IPS-NIHi11 (cell line): ENCODE measurements at places on chromosomes 16 and 17.

- DNase-seq, result no peak
Observed at GRCh38 chr17:74647871-74648672, 24.5 kb upstream of the CD300E start.

- no peak for DNase-seq
Observed at GRCh38 chr17:39820541-39820940, 43.6 kb downstream of the IKZF3 start.

GRCh38 chr16:23476289-23476688, 23.3 kb upstream of the COG7 start:
- DNase-seq, result no peak

- DNase-seq, result no peak
Observed at GRCh38 chr17:15438491-15439105, 28.8 kb downstream of the CDRT4 start.

DNA sequence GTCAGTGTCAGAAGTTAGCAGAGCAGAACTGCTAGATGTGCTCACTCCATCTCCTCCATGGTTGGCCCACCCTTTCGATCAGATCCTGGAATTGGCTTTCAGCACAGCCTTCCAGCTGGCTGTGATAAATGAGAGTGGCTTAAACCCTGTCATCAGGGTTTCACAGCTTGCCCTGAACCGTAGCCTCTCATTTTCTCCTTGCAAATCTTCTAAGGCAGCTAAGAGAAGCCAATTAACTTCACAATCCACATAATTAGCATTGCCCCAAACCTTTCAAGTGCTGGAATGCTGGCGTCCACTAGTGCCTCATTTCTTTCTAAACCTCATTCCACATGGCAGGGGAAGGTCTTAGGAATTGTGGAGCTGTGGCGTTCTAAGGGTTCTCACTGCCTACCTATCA, 21.7 kb downstream of the MILR1 start:
- no peak for DNase-seq

DNA sequence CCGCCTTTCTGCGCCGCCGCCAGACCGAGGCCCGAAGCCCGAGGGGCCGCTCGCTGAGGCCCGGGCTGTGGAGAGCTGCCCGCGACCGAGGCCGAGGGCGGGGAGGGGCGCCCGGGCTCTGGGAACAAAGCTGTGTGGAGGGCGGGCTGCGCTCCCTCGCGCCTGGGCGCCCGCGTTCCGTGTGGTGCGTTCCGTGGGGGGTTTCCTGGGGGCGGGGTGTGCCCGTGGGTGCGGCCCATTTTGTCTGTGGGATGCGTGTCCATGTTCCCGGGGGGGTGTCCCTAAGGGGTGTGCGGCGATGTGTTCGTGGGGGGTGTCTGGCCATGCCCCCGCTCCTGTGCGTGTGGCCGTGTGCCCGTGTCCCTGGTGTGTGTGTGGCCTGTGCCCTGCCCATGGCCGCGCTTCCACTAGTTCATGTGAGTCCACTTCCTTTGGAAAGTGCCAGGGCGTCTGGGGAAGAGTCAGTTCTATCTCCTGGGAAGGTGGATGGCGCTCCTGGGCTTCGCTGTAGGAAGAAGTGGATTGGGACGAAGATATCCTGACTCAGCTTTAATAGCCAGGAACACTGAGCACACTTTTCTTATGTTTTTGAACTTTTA, 520 bp downstream of the JPT2 start:
- no peak for DNase-seq

DNA sequence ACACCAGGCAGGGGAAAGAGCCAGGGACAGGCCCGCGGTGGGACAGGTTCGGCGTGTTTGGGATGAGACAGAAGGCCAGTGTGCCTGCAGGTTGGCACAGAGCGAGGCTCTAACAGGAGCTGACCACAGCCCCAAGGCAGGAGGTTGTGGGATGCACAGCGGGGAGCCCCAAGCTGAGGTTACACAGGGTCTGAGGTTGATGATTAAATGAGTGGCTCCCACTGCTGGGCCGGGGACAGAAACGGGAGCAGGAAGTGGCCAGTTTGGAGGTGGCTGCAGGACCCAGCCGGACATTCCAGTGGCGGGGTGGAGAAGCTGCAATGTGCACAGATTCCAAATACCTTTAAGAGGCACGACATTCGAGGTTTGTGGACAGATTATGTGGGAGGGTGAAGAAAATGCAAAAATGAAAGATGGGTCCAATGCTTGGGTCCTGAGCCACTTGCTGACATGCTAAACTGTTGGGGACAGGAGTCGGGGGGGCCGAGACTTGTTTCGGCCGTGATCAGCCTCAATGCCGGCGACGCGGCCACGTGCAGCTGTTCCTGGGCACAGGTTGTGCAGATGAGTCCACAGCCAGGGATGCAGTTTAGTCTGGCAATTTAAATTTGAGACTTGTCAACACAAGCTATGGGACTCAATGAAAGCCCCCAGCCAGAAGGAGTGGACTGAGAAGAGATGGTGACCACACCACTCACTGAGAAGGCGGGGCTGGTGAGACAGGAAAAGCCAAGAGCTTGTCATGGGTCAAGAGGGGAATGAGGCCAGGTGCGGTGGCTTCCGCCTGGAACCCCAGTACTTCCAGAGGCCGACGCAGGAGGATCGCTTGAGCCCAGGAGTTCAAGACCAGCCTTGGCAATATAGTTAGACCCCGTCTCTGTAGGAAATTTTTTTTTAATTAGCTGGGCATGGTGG, 8.7 kb downstream of the ENPP7 start:
- no peak for DNase-seq

DNA sequence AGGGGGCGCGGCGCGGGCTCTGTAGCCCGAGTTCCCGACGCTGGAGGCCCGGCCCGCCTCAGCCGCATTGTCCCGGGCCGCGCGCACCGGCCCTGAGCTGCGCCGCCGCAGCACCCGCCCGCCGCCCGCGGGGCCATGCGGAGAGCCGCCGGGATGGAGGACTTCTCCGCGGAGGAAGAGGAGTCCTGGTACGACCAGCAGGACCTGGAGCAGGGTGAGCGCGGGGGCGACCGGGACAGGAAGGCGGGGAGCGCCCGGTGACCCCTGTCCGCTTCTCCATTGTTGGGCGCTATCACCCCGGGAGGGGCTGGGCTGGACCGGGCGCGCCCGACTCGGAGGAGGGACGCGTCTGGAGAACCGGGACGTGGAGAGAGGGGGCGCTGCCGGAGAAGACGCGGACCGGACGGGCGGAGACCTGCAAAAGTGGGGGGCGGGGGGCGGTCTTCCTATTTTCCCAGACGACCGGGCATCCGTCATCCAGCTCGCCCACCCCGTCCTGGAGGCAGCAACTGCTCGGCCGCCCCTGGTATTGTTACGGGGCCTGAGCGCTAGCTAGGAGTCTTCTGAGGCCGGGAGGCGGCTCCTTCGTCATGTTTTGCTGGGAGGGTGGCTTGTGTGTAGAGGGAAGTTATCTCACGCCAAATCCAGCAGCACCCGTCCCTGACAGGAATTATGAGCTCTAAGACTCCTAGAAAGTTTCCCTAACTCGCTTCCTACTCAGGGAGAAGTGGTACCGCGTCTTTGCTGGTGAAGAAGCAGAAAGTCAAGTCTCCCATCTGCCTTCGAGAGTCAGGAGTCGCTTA, 678 bp downstream of the CDR2L start:
- peak; percentile 74 for DNase-seq

DNA sequence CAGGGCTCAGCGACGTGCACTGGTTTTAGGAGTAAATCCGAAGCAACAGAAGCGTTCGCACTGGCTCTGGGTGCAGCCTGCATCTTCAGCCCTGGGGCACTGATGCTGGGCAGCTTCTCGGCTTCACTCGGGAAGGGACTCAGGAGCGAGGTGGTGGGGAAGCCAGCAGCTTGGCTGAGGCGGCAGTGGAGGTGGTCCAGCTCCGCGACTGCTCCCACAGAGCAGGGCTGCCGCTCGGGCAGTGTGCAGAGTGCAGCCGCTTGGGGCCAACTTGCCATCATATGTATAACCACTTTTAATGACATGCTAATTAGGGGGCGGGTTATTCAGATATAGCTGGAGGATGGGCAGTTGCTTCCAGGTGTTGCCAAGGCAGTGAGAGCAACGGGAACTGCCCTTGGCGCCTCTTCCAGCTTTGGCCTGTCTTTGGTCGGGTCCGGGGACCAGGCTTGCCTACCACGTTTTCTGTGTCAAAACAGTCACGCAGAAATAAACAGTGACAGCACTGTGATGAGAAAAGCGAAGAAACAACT, 26.7 kb downstream of the METRNL start:
- DNase-seq, result no peak

DNA sequence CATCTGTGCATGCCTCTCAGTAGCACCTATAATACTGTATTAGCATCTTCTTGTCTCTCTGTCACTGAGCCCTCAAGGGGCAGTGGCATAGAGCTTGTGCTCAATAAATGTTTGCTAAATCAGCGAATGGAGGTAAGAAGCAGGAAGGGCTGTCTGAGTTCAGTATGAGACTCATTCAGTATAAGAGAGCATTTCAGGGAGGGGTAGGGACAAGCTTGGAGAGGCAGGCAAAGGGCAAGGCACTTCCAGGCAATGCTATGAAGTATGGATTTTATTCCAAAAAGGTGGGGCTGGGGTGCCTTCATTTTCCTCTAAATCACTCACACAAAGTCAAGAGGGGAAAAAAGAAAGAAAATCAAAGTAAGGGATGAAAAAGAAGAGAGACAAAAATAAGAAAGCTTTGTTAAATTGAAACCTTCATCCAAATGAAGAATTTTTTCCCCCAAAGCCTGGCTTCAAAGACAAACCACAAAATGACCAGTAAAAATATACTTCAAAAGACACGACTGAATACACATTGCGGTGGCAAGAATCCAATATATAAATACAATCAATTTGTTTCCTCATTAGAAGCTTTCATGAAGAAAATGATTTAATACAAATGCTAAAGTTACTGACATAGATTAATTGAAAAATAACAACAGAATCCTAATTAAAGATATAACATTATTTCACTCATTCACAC, 51.2 kb downstream of the SKAP1 start:
- DNase-seq, result no peak

GRCh38 chr17:58818654-58819053, 63.0 kb downstream of the PPM1E start:
- no peak for DNase-seq

- no peak for DNase-seq
Observed at GRCh38 chr16:83891742-83892141, 7.2 kb upstream of the MLYCD start.

GRCh38 chr16:2238838-2239675, 2.8 kb downstream of the DNASE1L2 start:
- peak; percentile 71 for DNase-seq

GRCh38 chr16:59573528-59574271, 839.6 kb upstream of the GOT2 start:
- DNase-seq, result no peak

- peak; percentile 75 for DNase-seq
Observed at GRCh38 chr16:49754495-49755312, 101.2 kb downstream of the ZNF423 start.

- DNase-seq, result no peak
Observed at GRCh38 chr16:46733319-46733830, 14.8 kb downstream of the MYLK3 start.

- DNase-seq, result no peak
Observed at GRCh38 chr16:52350031-52350642, 196.8 kb downstream of the TOX3 start.

DNA sequence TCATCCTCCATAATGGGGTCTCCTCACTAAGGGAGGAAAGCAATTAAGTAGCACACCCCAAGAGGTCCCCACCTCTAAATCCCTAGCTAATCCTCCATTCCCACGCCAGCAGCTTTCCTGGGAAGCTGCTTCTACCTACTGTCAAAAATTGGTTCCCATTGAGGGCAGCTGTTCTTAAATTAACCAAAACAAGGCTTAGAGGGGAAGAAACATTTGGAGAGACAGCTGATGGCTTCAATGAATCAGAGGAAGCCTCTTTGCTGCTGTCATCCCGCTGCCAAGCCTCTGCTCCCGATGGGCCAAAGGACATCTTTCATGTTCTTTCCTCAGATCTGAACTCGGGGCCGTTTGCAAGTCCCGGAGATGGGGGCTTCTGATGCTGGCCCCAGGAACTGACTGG, 26.6 kb downstream of the AIPL1 start:
- no peak for DNase-seq

DNA sequence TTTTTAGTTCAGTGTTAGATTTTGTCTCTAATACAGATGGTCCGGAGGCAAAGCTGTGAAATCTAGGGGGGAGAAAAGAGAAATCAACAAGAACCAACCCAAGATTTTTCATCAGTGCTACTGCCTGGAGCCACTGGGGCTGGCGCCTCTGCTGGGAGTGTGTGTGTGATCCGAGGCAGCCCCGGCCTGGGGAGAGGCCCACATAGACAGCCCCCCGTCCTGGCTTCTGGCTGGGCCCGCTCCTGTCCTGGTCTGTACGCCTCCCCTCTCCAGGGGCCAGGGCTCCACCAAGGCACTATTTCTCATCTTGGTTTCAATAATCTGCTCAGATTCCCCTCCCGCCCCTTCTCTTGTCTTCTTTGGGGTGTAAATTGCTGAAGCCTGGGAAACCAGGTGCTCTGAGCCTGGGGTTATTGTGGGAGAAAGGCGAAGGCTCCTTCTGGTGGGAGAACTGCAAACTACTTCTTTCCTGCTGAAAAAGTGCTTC, 7.8 kb downstream of the BAHCC1 start:
- DNase-seq, result no peak

- DNase-seq, result no peak
Observed at GRCh38 chr17:19755821-19756510, 7.9 kb upstream of the ALDH3A1 start.

DNA sequence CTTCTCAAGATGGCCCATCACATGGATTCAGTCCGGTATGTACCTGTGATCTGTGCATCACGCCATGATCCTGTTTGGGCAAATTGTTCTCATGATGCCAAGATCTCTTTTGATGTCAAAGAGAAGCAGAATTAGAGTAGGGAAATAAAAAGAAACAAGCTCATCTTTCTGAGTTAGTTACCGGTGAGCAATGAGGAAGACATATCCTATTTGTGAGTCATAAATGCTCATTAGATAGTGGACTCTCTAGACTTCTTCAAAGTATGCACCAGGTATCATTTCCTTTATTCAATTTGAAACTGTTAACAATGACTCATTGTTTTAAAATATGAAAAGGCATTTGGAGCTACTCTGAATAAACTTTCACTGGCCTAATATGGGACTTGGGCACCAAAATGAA, 8.0 kb upstream of the KRTAP4-12 start:
- no peak for DNase-seq

DNA sequence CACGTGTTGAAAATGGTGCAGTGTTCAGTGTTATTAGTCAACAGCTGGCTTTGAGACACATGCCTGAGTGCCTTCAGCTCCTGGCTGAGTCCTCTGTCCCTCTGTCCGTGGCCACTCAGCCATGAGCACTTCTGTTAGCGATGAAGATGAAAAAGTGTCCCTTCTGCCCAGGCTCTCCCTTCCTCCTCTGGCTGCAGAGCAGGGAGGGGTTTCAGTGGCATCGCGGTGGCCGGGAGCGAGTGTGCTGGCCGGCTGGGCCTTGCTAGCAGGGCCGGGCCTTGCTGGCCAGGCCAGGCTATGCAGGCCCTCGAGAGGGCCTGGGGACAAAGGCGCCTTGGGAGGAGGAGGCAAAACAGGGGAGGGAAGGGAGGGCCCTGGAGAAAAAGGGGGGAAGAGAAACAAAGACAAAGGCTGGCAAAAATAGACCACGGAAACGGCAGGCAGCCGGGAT, 47.7 kb downstream of the CMIP start:
- peak; percentile 46 for DNase-seq
